Activated CD4-positive, alpha-beta T cell treated with anti-CD3 and anti-CD28 coated beads for 36 hours (primary cell): ENCODE measurements at places on chromosomes 3 and 15. TPM values are rescaled to one million over a fixed set of nuclear protein-coding genes. Genes with fewer than 3 reads are reported as not detected.

Gene NEK10
- 0.19 TPM for total RNA-seq

Gene ATP8B4
- total RNA-seq = 5.1 TPM

DNA sequence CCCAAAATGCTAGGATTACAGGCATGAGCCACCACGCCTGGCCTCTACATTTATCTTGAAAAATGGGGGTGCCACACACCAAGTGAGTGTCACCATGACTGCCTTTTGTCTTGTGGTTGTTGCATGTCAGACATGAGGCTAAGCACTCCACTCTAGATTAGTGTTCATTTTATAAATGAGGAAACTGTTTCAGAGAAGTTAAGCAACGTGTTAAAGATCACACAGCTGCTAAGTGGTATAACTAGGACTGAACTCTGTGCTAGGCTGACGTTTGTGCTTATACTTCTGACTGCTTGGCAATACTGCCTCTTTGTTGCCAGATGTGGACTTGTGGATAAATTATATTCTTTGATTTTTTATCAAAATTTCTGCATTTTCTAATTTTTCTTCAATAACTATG, 50.8 kb upstream of the SMAD6 start:
- no peaks in the 10 kb centered on the region for H3K36me3 ChIP-seq
- no peak overlapping the region for H3K4me3 ChIP-seq
- peaks cover 5% of the 10 kb centered on the region for H3K4me1 ChIP-seq
- no peak overlapping the region for H3K27ac ChIP-seq
- DNase-seq = no peak
- H3K27me3 ChIP-seq = peaks cover 2% of the 10 kb centered on the region

DNA sequence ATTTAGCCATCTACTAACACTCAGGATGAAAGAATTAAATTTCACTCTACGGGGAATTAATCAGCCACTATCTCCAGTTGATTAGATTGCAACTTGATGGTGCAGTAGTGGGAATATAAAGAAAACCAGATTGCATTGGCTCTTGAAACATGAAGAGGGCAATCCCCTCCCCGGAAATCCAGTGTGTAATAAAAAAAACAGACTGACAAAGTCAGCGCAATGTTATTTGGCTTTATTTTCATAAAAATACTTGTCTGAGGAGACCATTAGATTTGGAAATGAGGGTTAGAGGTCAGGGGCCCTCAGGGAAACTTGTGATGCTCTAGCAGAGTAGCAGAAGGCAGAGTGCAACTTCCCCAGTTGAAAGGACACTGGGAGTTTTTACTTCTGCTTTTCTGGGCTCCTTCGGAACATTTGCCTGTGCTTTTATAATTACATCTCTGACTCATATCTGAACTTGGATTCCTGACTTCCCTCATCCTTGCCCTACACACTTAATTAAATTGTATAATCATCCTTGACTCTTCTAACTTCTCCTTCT, 326.8 kb downstream of the TUSC7 start:
- no peak overlapping the region for H3K27ac ChIP-seq
- no peaks in the 10 kb centered on the region for H3K36me3 ChIP-seq
- DNase-seq = no peak
- H3K4me3 ChIP-seq = no peak overlapping the region

- H3K4me3 ChIP-seq = no peak overlapping the region
- no peak for DNase-seq
- no peaks in the 10 kb centered on the region for H3K4me1 ChIP-seq
Measured at GRCh38 chr15:45212493-45212892, 24.7 kb upstream of the SHF start.

GRCh38 chr3:66397745-66398144, 103.1 kb downstream of the LRIG1 start:
- H3K27ac ChIP-seq = peak overlapping the region; percentile 61
- DNase-seq = no peak
- no peaks in the 10 kb centered on the region for H3K27me3 ChIP-seq
- no peak overlapping the region for H3K4me3 ChIP-seq

DNA sequence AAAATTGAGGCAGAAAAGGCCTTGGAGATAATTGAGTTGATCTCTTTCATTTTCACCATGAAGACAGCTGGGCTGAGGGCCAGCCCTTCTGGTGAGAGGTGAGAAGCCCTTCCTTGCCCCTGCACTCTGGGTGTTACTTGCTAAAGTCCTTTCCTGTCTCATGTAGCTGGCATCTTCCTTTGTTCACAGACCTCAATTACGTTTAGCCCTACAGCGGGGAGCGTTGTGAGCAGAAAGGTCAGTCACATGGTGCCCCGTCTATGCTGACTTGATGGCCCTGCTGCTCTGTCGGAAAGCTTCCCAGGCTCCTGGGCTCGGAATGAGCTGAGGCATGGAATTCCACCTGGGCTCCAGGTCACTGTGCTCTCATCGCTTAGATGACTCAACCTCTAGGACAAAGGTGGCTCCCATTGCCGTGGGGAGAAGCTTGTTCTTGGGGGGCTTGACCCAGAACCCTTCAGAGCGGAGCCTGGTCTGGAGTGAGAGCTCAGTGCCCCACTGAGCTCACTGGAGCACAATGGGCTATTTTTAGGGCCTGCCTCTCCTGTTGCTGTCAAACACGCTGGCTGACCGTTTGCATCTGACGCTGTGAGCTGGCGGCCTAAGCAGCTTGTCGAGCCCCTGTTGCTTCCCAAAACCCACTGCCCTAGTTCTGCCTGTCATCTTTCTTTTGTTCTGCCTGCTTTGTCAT, 47.0 kb downstream of the RPLP1 start:
- H3K36me3 ChIP-seq = no peaks in the 10 kb centered on the region
- DNase-seq = no peak
- no peak overlapping the region for H3K4me3 ChIP-seq
- no peaks in the 10 kb centered on the region for H3K27me3 ChIP-seq
- peaks cover 12% of the 10 kb centered on the region for H3K4me1 ChIP-seq

GRCh38 chr3:160434071-160434470, 15.5 kb downstream of the TRIM59 start:
- DNase-seq = no peak
- H3K4me1 ChIP-seq = peaks cover 23% of the 10 kb centered on the region
- no peaks in the 10 kb centered on the region for H3K27me3 ChIP-seq
- H3K27ac ChIP-seq = no peak overlapping the region
- H3K36me3 ChIP-seq = peaks cover 64% of the 10 kb centered on the region

- no peaks in the 10 kb centered on the region for H3K27me3 ChIP-seq
- H3K4me1 ChIP-seq = no peaks in the 10 kb centered on the region
Measured at GRCh38 chr3:69126999-69127398, 4.6 kb upstream of the LMOD3 start.
